Fibroblast of skin of right biceps (primary cell): ENCODE measurements at places on chromosomes 4 and X.

- DNase-seq = peak; percentile 8
Measured at GRCh38 chr4:134906404-134907023, 704.9 kb upstream of the PABPC4L start.

GRCh38 chr4:52751487-52751911 lies 274 bp upstream of the ERVMER34-1 start:
- peak; percentile 14 for DNase-seq

GRCh38 chr4:78336093-78336943 lies 215.3 kb upstream of the ANXA3 start:
- peak; percentile 54 for DNase-seq

- no peak for DNase-seq
Measured at GRCh38 chr4:122614621-122615020, 6.2 kb downstream of the IL21 start.

GRCh38 chr4:15233626-15234025 lies 194.2 kb upstream of the C1QTNF7 start:
- DNase-seq = no peak

DNA sequence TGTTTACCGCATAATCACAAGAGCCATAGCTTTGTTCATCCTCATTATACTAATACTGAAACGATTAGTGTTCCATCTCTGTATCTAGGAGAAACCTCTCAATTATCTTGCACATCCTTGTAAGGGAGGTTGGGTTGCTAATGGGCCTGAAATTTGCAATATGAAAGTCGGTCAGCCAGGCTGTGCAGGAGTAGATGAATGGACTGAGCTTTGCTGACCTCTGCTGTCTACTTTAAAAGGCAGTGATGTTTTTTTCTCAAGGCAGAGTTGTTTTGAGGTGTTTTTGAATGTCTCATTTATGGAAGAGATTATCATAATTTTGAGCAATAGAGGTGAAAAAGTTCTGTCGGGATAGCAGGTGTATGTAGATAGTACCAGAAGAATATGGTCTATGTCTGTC lies 47.9 kb upstream of the LINC00632 start:
- DNase-seq = no peak

GRCh38 chrX:17549107-17549651 lies 174.2 kb downstream of the NHS start:
- DNase-seq = no peak

DNA sequence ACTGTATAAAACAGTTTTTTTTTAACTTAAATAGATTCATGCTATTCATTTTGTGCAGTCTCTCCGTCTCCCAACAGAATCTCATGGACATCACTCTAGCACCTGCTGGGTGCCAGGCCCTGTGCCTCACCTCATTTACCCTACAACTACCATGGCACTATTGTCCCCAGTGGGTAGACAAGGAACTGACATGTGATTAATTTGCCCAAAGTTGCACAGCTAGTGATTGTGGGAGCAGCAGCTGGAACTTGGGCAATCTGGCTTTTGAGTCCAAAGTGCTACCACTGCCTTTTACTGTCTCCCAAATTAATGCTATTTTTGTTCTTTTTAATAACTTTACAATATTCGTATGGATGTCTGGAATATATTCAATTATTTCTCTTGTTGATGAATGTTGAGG lies 11.2 kb upstream of the PGRMC2 start:
- no peak for DNase-seq

- DNase-seq = no peak
Measured at GRCh38 chrX:6129195-6129594, 99.5 kb downstream of the NLGN4X start.

- DNase-seq = peak; percentile 32
Measured at GRCh38 chr4:137738375-137738990, 206.2 kb upstream of the PCDH18 start.

- DNase-seq = no peak
Measured at GRCh38 chr4:83947125-83947829, 411.4 kb downstream of the GPAT3 start.

DNA sequence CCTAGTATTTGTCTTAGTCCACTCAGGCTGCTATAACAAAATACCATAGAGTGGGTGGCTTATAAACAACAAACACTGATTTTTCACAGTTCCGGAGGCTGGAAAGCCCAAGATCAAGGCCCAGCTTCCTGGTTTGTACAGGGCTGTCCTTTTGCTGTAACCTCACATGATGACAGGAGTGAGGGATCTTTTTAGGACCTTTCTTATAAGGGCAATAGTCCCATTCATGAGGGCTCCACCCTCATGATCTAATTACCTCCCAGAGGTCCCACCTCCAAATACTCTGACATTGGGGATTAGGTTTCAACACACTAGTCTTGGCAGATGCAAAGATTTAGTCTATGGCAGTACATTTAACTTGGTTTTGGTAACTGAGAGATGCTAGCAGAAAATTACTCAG lies 20.9 kb downstream of the GPAT3 start:
- DNase-seq = no peak

- peak; percentile 90 for DNase-seq
Measured at GRCh38 chr4:4762909-4763821, 96.3 kb upstream of the MSX1 start.

GRCh38 chr4:114019276-114019968 lies 40.0 kb upstream of the ARSJ start:
- no peak for DNase-seq

GRCh38 chrX:41029332-41029731 lies 55.9 kb upstream of the USP9X start:
- no peak for DNase-seq

DNA sequence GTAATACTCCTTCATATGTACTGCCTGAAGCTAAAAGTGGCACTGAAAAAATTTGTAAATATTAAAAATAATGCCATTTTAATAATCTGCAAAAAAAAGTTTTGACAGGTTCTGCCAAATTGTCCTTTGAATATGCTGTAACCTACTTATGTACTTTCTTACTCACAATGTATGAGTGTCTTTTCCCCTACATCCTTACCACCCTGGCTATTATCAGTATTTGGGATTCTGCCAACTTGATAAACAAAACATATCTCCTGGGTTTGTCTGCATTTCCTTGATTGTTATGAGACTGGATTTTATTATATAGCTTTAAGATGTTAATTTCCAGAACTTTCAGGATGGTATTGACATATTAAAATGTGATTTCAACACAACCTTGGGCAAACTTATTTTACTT lies 187.9 kb downstream of the CHM start:
- no peak for DNase-seq

- DNase-seq = peak; percentile 77
Measured at GRCh38 chrX:22247169-22247568, 25.5 kb upstream of the CBLL2 start.

- no peak for DNase-seq
Measured at GRCh38 chr4:101014417-101014816, 332.9 kb downstream of the PPP3CA start.

- DNase-seq = peak; percentile 63
Measured at GRCh38 chr4:111652236-111652635, 493.0 kb upstream of the FAM241A start.

- DNase-seq = no peak
Measured at GRCh38 chr4:73798842-73799241, 37.6 kb upstream of the CXCL6 start.

- DNase-seq = no peak
Measured at GRCh38 chr4:83124111-83124780, 9.7 kb upstream of the PLAC8 start.

DNA sequence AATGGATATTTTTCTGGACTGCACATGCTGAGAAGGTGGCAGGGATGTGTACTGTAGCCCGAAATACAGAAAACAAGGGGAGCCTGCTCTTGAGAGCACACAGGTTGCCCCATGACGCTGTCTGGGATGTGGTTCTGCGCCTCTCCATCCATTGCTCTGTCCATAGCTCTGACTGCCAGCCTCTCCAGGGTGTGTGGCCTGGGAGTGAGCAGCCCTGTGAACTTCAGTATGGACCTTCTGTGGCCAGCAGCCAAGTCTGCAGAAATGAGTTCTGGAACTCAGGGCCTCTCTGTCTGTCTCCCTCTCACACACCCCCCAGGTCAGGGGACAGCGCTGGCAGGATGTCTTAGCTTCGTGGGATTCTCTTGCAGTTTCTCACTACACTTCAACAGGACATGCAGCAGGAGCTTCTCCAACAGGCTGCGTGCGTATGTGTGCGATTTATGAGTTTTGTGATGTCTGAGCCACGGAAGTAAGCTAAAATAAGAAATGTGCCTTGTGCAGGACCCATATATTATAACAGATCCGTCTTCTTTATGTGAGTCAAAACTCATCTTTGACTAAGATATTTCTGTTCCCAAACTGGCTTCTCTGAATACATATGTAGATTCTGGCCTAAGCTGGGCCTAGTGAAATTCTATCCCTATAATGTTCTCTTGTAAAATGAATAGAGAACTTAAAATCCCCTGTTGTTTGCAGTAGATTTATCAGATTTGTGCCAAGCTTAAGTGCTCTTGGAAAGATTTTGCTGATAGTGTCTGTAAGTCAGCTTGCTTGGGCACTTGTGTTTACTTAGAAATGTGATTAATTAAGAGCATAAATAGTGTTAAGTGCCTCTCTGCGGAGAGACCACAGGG lies 40.0 kb downstream of the PROM1 start:
- no peak for DNase-seq

DNA sequence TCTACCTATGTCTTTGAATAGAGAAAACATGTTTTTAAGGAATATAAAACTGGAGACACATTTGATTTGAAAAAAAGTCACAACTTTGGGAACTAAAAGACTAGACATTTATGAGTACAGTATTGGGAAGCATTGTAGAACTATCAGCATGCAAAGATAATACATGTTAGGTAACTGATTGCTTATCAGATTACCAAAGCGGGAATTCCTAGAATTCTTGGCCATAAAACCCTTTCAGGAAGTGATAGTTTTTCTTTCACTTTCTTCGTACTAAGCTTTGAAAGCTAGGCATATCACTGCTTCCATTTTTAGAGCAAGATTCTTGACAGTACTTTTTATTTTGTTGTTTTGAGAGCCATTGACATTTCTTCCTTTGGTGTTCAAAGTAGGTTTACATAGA lies 646.6 kb upstream of the PITX2 start:
- DNase-seq = peak; percentile 20

GRCh38 chr4:83150653-83151330 lies 36.3 kb upstream of the PLAC8 start:
- DNase-seq = peak; percentile 15

GRCh38 chr4:104488151-104488550 lies 6.5 kb downstream of the CXXC4 start:
- no peak for DNase-seq

- peak; percentile 71 for DNase-seq
Measured at GRCh38 chr4:144709793-144710525, 64.0 kb downstream of the HHIP start.

GRCh38 chr4:86256086-86256485 lies 103.8 kb downstream of the MAPK10 start:
- DNase-seq = no peak

DNA sequence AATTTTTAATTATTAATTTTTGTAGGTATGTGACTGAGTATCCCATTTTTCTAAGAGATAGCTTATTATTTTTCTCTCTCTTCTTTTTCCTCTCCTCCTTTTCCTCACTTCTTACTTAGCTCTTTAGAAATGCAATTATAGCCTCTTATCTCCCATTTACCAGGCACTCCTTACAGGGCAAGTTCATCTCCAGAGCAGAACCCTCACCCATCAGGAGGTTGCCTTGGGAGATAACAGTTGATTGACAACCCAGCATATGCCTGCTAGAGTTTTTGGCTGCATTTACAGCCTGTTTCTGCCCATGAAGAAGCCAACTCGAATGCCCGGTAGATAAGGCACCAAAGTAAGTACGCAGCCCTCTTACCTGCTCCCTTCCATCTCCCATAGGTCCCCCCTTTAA lies 572.9 kb upstream of the ZFP42 start:
- no peak for DNase-seq

GRCh38 chr4:120293341-120293740 lies 226.7 kb upstream of the MAD2L1 start:
- DNase-seq = peak; percentile 53

DNA sequence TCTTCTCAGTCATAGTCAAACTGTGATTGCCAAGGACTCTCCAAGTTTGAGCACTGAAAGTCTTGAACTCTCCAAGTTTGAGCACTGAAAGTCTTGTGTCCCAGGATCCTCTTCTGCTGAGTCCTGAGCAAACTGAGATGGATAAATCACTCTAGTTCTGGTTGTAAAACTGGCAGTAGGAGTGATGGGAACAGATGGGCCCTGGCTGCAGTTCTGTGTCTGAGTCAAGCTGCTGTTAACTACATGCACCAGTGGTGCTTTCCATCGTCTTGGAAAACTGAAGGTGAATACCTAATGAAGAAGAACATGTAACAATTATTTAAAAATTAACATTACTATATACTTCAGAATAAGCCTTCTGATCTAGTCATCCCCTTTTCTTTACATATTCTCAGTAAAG lies 27.6 kb upstream of the KCNIP4 start:
- no peak for DNase-seq

GRCh38 chrX:119667111-119667878 lies 25.7 kb downstream of the SEPTIN6 start:
- no peak for DNase-seq

GRCh38 chr4:102534845-102535244 lies 33.7 kb downstream of the NFKB1 start:
- no peak for DNase-seq

GRCh38 chr4:54015423-54016030 lies 48.9 kb downstream of the CHIC2 start:
- DNase-seq = no peak

GRCh38 chrX:12411831-12412230 lies 273.6 kb downstream of the FRMPD4 start:
- DNase-seq = peak; percentile 34

- DNase-seq = peak; percentile 53
Measured at GRCh38 chr4:38663090-38663800, 754 bp upstream of the KLF3 start.

GRCh38 chr4:91935217-91935616 lies 368.5 kb upstream of the GRID2 start:
- DNase-seq = no peak

GRCh38 chr4:23973308-23973855 lies 83.5 kb upstream of the PPARGC1A start:
- DNase-seq = no peak

DNA sequence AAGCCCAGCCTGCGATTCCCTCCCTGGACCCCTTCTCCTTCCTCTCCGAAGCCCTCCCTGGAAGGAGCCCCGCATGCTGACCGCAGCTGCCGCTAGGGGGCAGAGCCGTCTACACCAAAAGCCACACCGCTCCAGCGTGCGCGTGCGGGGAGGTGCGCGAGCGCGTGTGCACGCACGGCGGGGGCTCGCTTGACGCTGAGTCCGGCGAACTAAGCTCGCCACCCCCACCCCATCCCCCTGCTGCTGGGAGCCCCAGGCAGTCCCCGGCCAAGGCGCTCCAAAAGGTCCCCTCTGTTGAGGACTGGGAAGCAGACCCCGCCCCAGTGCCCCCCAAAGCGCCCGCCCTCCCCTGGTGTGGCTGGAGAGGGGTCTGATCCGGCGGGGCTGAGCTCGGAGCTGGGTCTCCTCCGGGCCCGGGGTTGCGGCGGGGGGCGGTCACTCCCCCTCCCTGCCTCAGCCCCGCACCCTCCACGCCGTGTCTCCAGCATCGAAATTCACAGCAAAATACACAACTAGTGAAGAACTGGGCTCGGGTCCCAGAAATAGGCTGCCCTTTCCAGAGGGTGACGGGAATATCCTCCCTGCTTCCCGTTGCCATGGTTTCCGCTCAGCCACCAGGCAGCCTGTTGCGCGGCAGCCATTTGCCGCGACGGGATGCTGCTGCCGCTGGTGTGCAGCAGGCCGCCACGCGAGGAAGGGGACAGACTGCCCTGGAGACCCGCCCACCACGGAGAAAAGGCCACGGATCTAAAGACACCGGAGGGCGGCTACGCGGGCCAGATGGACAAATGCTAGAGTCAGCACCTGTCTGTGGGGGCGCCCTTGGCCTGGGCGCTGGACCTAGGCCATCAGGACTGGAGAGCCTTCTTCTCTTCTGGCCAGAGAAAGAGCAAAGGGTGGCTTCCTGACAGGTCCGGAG lies 11.2 kb upstream of the CCNQ start:
- peak; percentile 75 for DNase-seq
